ENCODE measurements at places on chromosomes 1 and 21.
A peak's percentile ranks its signal among the peaks of the same experiment; 100 is the strongest.

DNA sequence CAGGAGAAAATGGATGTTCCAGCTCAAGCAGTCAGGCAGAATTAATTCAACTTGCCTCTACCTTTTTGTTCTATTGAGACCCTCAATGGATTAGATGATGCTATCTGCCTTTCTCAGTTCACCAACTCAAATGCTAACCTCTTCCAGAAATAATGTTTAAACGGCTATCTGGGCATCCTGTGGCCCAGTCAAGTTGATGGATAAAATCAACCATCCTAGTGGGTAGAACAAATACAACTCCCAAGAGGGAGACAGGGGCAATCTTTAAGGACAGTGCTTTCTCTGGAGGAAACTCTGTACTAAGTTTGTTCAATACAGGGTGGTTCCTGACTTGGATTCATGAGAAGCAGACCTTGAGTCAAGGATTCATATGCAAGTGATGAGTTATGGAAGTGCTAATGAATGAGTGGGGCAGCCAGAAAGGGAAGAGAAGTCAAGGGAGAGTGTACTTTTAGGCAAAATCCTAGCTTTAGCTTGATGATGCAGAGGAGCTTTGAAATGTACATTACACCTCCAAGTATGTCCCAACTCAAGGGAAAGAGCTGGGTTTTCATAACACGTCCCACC, 49.4 kb upstream of the COG2 start:
- DNase-seq, result no peak

DNA sequence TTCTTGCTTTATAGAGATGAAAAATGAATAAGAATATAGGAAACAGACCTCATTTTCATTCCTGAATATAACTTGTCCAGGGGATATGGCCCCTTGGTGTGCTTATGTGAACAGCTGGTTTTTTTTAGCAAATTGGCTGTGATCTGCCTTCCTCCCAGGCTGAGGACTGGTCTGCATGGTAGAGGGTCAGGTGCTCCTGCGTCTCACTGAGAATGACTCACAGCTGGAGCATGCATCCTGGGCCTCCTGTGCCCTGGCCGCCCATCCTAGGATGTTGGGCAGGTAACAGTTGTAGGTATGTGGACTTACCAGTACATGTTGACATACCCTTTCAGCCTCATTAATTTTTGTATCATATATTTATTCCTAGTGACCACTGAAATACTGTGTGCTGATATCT, 29.8 kb downstream of the AGT start:
- no peak for DNase-seq

DNA sequence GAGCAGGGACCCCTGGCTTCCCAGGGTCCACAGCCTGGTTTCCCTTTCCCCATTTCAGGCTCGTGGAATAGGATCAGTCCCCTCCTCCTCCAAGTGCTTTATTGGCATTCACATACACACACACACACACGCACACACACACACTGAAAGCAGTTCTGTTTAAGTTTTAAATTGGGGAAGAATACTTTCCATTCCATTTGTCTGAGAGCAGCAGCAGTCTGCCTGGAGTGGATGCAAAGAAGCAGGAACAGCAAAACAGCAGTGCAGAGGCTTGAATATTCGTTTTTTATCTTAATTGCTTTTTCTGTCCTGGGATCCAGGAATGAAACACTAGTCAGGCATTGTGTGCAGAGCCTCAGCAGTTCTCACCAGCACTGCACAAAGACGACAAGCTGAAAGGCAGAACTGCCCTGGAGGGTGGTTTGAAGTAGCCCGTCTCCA, 7.1 kb downstream of the CYB561D1 start:
- no peak for DNase-seq

- no peak for DNase-seq
Observed at GRCh38 chr21:19553919-19554615, 1150.5 kb upstream of the TMPRSS15 start.

- no peak for DNase-seq
Observed at GRCh38 chr1:147605591-147605990, 64.3 kb downstream of the BCL9 start.

GRCh38 chr1:206904423-206905142, 7.3 kb downstream of the IL24 start:
- DNase-seq, result no peak

DNA sequence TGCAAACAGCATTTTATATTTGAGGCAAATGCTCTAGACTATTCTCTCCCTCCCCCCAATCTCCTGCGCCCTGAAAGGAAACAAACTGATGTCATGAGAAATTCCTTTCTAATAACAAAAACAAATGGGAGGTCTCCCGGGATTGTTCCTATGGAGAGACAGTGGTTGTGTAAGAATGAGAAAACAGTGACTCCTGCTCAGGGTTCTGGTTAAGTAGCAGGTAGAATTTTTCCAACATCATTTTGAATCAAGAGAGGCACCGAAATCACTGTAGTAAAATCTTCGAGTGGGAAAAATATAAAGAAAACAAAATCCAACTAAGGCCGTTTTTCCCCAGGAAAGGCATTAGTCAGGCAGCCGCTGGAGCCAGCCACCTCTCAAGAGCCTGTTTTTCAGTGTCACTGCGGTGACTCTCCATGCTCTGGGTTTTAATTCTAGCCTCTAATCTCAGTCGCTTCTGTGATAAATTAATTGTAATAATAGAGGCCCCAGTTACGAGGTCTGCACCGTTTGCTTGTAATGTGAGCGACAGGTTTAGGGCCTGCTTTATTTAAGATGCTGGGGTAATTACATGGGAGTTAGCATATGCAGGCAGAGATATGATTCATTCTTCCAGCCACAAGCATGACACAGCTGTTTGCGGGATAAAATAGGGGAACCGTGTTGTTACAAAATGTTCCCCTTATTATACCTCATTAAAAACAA, 80.3 kb downstream of the RNF220 start:
- DNase-seq, result no peak

- DNase-seq, result no peak
Observed at GRCh38 chr1:48750109-48750508, 26.6 kb downstream of the BEND5 start.

- DNase-seq, result no peak
Observed at GRCh38 chr1:182785181-182785580, 4.4 kb upstream of the NPL start.

- peak; percentile 88 for DNase-seq
Observed at GRCh38 chr1:55021942-55022546, 17.3 kb upstream of the PCSK9 start.

GRCh38 chr1:28326515-28326914, 2.3 kb upstream of the MED18 start:
- DNase-seq, result no peak

GRCh38 chr1:226310245-226310540, 1.2 kb upstream of the LIN9 start:
- DNase-seq, result no peak

GRCh38 chr1:202810615-202811295, at the start of gene PCAT6:
PCAT6 (plus strand) TSS chr1:202810954.
- peak; percentile 98 for DNase-seq

GRCh38 chr1:17032741-17033140, 21.0 kb upstream of the ATP13A2 start:
- no peak for DNase-seq

DNA sequence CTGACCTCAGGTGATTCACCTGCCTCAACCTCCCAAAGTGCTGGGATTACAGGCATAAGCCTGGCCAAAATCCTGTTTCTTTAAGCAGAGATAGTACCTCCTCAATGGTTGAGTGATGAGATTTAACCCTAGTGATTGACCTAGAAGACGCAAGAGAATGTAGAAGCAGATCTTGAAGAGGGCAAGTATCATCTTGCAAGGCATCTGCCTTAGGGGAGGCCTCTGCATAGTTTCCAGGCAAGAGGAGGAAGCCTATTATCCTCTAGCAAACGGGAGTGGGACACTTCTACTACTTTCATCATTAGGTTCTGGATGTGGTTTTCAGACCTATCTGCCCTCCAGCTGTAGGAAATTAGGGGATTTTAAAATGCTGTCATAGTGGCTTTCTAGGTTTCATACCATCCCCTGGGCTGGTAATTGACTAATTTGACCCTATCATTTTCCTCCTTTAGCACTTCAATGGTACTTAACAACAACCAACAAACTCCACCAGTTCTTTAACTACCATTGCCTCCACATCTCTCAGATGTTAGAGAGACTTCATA, 10.0 kb upstream of the TRIM62 start:
- DNase-seq, result no peak

- DNase-seq, result peak; percentile 87
Observed at GRCh38 chr1:166975361-166976129, at the start of gene ILDR2. ILDR2 (minus strand) TSS chr1:166975540; CDS start chr1:166975268, 272 bp downstream.
